ENCODE measurements at places on chromosomes 1 and 21.

GRCh38 chr1:94542088-94542870, 720 bp upstream of the F3 start:
- DNase-seq: no peak

DNA sequence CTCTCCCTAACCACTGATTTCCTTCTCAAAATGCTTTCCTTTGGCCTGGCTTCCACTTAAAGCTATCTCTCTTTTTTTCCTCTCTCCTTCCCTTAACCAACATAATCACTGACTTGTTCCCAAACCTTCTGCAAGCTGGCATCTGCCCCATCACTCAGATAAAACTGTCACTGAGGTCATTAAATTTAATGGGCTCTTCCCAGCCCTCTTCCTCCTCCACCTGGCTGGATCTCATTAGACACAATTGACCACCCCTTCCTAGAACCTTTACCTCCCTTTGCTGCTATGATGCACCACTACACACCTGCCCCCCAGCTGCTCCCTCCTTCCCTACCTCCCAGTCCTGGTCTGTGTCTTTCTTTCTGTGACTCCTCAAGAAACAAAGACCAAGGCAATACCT, 44.0 kb upstream of the GJB5 start:
- no peak for DNase-seq

DNA sequence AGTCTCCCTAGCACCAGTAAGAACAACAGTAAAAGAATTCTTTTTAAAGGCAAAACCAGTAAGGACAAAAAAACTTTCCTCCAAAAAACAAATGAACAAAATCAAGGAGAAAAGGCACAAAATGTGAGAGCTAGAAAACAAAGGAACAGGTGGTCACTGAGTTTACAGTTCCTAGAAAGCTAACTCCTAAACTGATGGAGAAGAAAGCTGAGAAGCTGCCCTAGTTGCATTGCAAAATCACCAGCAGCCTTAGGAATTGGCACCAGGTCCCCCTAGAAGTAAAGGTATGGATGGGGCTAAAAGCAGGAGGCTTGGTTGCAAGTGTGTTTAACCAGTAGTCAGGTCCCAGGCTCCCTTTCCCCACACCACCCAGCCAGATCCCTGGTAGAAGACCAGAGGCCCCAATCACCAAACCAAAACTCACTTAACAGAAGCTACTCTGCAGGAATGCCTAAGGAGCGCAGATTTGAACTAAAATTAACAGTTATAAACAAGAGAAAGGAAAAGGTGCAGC, 47.6 kb downstream of the RAB3GAP2 start:
- DNase-seq: no peak

DNA sequence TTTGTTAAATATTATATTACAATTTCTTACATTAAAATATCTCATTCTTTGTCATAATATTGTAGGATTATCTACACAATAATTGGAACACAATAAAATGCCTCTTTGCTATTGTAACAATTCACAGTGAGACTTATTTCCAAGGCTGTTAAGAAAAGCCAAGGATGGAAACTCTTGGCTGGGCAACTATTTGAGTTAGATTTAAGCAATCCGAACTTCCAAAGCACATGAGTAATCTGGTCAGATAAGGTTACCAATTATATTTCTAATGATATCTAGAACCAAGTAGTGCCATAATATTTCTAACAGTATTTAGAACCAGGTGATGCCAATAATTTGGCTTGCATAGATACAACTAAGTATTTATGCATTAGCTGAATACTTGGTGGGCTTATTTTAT, 154.7 kb upstream of the KCNK2 start:
- no peak for DNase-seq

GRCh38 chr1:23984417-23985186, 4.5 kb upstream of the SRSF10 start:
- no peak for DNase-seq

GRCh38 chr1:178642282-178642681, 82.8 kb upstream of the RALGPS2 start:
- DNase-seq: no peak

- DNase-seq: no peak
Observed at GRCh38 chr1:182235952-182236650, 155.5 kb downstream of the GLUL start.

DNA sequence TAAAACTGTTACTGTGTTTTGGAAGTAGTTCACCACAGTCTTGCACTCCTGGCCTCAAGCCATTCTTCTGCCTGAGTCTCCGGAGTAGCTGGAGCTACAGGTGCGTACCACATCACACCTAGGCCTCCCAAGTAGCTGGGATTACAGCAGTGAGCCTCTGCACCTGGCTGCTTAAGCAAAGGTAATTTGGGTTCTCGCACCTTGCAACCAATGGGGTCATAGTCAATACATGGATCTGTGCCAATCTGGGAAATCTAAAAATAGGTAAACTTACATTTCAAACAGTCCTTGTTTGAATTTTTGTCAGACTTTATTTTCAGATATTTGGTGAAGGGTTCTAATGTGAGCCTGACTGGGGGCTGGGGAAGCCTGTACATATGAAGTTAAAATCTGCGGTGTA, 466.5 kb downstream of the PCP4 start:
- DNase-seq: no peak

DNA sequence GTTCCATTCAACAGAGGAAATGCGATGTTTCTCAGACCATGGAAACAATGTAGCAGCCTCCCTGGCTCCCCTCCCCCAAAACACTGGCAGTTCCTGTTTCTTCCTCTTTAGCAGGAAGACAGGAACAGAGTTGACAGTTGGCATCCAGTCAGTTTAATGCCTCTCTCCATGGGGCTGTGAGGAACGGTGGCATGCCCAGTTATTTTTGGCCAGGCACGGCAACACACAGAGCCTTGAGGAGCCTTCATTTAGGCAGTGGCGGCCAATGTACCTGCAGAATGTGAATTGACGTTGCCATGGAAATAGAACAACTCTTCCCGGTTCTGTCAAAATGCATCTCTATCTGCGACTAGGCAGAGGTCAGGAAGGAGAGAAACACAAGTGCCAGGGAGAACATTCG, 330.6 kb downstream of the DSCAM start:
- DNase-seq: no peak

DNA sequence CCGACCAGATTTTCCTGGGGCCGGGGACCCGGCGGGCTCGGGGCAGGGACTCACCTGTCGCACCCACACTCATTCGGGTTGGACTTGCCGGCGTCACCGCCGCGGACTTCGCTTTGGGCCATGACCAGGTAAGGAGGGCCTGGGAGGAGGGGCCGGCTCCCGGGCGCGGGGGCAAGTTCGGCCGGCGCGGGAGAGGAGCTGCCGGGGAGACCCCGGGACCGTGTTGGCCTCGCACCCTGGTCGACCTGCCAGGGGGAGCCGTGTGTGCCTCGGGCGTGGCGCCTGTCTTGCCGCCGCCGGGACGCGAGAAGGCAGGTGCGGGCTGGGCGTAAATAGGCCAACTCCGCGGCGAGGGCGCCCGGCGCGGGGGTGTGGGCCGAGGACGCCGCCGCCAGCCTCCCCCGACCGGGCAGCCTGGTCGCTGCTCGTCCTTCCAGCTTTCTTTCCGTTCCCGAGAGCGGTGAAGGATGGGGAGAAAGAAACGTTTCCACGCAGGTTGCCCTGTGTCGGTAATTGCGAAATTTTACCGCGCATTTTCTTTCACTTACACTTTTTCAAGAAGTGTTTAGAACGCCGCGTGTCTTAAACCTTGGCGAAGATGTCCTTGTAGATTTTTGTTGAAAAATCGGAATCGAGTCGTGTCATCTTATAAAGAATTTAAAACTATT, 558 bp downstream of the USP1 start:
- DNase-seq: no peak

GRCh38 chr1:42807056-42807668, 9.8 kb upstream of the ERMAP start:
- DNase-seq: no peak

- DNase-seq: no peak
Observed at GRCh38 chr1:155076371-155076770, 2.3 kb upstream of the EFNA3 start.

GRCh38 chr1:44645476-44646244, 28.6 kb downstream of the TMEM53 start:
- no peak for DNase-seq

GRCh38 chr1:228801068-228801467, 65.8 kb downstream of the RHOU start:
- DNase-seq: no peak

DNA sequence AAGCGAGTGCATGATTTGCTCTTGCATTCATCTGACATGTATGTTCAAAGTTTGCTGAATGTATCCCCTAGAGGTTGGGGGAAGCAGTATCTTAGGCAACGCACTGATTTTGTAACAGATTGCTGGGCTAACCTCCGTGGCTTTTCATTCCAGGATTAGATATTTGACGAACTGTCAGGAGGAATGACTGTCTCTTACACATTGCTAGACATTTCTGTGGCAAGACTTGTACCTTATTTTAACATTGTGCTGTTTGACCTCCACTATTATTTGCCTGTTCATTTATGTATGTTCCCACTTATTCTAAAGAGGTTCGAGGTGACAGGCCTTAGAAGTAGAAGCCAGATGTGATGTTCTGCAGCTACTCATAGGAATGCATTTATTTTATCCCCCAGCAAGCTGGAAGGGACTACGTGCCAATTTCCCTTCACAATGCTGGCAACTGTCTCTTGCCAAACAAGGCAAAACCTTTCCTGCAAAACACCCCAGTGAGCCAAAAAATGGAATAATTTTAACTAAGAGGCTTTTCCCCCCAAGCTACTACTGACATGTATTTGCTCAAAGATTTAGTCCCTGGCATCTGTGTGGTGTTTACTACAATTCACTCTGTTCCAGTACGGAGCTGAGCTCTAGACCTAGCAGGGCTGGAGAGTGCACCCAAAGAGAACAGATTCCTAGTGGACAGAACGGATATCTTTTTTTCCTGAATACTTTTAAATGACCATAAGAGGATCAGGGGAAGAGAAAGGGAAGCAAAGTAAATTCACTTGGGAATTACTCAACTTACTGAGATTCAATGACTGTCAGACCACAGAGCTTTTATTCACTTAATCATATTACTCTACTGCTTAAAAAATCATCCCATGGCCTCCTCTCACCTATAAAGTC, 646.2 kb downstream of the SMYD3 start:
- DNase-seq: no peak

- no peak for DNase-seq
Observed at GRCh38 chr1:197314682-197315081, 46.6 kb downstream of the CRB1 start.

DNA sequence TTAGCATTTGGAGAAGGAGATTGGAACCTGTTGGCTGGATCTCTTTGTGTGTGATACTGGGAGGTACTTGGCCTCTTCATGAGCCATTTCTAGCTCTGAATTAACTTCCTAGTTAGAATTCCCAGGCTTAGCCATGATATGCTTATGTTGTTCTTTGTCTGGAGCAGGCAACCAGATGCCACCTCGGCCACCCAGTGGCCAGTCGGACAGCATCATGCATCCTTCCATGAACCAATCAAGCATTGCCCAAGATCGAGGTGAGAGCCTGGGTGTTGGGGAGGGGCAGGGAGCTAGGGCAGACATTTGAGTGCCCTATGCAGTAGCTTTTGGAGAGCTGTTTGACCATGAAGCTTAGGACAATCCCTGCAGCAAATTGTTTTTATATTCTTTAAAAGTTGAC, 26.5 kb upstream of the PIGV start:
- no peak for DNase-seq

DNA sequence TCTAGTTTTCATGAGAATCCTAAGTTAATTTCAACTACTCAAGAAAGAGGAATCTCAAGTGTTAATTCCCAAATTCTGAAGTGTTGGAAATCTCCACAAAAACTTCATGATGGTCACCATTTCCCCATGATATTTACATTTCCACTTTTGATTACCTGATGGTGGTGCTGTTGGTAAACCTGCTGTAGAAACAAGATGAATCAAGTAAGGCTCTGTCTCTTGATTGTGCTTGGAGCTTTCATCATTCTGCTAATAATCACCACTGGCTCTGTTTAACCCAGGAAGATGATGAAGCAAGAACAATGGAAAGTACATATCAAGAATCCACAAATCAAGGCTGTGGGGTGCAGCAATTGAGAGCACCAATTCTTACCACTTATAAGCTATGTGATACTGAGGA, 77.8 kb downstream of the C4BPA start:
- DNase-seq: no peak

- DNase-seq: no peak
Observed at GRCh38 chr1:221765527-221765926, 23.6 kb upstream of the DUSP10 start.

DNA sequence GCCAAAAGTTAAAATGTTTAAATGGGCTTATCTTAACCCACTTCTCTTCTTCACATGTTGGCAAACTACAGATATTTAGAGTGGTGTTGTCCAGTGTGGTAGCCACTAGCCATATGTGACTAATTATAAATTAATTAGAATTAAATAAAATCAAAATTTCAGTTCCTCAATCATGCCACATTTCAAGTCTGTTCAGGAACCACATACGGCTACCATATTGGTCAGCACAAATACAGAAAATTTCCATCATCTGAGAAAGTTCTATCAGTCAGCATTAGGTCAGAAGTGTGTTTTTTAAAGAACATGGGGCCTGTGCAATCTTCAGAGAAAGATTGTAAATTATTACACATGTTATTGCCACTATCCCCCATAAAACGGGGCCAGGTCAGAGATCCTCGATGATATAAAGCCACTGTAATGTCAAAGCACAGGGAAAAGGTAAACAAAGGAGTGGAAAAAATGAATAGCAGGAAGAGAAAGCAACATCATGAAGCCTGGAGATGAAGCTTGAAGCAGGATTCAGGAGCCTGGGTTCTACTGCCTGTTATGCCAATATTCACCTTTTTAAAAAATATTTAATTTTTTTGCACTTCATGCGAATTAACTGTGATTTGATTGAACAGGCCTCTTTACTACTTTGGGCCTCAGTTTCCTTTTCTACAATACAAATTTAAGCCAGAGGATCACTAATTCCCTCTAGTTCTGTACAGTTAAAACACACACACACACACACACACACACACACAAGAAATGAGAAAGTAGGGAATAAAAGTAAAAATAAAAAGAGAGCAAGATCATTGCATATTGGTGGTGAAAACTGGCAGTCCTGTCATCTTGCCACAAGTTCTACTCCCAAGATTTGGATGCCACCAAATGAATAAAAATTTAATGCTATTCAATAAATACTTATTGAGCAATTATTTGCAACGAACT, 2.3 kb downstream of the RSBN1 start:
- DNase-seq: no peak

GRCh38 chr1:155223047-155223446, 14.6 kb downstream of the MTX1 start:
- DNase-seq: no peak

GRCh38 chr1:41438711-41439110, 45.8 kb downstream of the EDN2 start:
- no peak for DNase-seq

DNA sequence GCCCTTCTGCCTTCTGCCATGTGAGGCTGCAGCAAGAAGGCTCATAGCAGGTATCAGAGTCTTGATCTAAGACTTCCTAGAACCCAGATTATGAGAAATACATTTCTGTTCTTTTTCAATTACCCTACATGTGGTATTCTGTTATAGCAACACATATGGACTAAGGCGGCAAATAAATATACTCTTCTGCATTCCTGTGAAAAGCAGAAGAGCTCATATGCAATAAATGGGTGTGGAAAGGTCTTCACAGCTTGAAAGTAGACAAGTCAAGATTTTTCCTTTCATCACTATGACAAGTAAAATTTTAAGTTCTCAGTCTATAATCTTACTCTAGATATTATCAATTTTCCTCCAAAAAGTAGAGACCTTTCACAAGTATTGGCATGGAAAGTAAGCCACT, 36.6 kb downstream of the TNFSF18 start:
- no peak for DNase-seq
